ENCODE measurements at places on chromosomes 7 and 10. TPM values are rescaled to one million over a fixed set of nuclear protein-coding genes. Genes with fewer than 3 reads are reported as not detected.
A peak's percentile ranks its signal among the peaks of the same experiment; 100 is the strongest.

DNA sequence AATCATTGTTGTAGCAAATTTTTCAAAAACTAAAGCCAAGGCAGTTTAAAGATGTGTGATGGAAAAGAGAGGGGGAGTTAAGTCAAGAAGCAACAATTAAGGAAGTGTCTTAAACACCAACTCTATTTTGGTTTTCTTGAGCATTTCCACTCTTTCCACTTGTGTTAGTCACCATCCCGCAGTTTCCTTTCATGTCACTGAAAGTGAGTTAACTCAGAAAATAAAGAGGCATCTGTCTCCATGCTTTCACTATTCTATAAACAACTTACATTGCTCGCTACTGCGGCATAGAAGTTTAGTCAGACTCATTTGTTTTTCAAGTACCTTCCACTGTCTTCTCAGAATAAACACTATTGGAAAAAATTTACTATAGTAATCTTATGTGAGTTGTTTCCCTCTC is 284.9 kb upstream of the SEMA3D start:
- no peaks in the 10 kb centered on the region for H3K36me3 ChIP-seq
- H3K4me3 ChIP-seq, result no peak overlapping the region
- H3K4me1 ChIP-seq, result no peaks in the 10 kb centered on the region
- no peak overlapping the region for H3K27ac ChIP-seq
- no peak for DNase-seq
- H3K27me3 ChIP-seq, result no peaks in the 10 kb centered on the region

GRCh38 chr10:27998178-27998953 is 513 bp downstream of the ODAD2 start:
- no peaks in the 10 kb centered on the region for H3K27me3 ChIP-seq
- peak; percentile 8 for DNase-seq
- H3K27ac ChIP-seq, result no peak overlapping the region
- H3K36me3 ChIP-seq, result no peaks in the 10 kb centered on the region

DNA sequence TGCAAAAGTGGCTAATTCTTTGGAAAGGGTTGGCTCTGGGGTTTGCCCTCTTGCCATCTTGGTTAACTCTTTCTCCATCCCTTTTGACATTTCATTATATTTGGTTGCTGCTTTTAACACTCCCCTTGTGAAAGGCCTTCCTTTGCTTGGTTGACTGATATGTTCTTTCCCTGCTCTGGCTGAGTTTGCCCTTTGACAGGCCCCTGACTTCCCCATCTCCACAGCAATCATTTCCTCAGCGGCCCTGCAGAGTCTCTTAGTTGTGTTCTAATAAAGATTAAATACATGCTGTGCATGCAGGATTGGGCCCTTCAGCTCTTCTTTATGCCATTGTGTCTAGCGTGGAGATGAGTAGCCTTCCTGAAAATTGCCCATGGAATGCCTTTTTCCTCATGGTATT is 84.5 kb upstream of the CSTF2T start:
- DNase-seq, result no peak
- H3K4me3 ChIP-seq, result no peak overlapping the region
- H3K4me1 ChIP-seq, result no peaks in the 10 kb centered on the region
- no peaks in the 10 kb centered on the region for H3K27me3 ChIP-seq
- no peak overlapping the region for H3K27ac ChIP-seq

- no peak overlapping the region for H3K27ac ChIP-seq
- no peak for DNase-seq
- H3K27me3 ChIP-seq, result no peaks in the 10 kb centered on the region
- H3K36me3 ChIP-seq, result no peaks in the 10 kb centered on the region
- H3K4me3 ChIP-seq, result no peak overlapping the region
Observed at GRCh38 chr10:80416479-80417098, 8.2 kb downstream of the PRXL2A start.

- H3K27me3 ChIP-seq, result no peaks in the 10 kb centered on the region
- H3K4me3 ChIP-seq, result no peak overlapping the region
- no peak overlapping the region for H3K27ac ChIP-seq
- H3K4me1 ChIP-seq, result peaks cover 6% of the 10 kb centered on the region
- DNase-seq, result no peak
- H3K36me3 ChIP-seq, result peaks cover 4% of the 10 kb centered on the region
Observed at GRCh38 chr7:77918676-77919075, 120.1 kb downstream of the PHTF2 start.

- no peaks in the 10 kb centered on the region for H3K27me3 ChIP-seq
- no peak overlapping the region for H3K4me3 ChIP-seq
- no peak for DNase-seq
- H3K27ac ChIP-seq, result no peak overlapping the region
- H3K4me1 ChIP-seq, result no peaks in the 10 kb centered on the region
Observed at GRCh38 chr7:108171164-108171563, 41.0 kb upstream of the LAMB4 start.

DNA sequence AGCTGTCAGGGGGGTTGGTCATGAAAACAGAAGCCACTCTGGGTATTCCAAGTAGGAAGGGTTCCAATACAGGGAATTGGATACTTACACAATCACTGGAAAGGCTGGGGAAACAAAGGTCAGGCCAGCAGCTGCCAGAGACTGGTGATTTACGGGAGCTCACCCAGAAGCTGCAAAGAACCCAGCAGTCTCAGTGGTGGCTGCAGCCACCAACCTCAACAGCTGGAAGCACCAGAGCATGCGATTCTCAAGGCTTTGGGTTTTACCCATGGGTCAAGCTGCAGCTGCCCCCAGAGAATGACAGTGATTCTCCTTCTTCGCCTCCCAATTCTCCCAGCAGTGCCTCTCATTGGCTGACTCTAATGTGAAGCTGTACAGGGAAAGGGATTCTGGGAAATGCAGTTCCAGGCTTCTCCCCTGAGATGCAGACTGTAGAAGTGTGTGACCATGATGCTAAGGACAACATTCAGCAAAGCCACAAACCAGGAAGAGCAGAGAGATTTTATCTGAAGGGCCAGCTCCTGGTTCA is 107.2 kb upstream of the TCF7L2 start:
- no peaks in the 10 kb centered on the region for H3K36me3 ChIP-seq
- no peak for DNase-seq
- no peak overlapping the region for H3K27ac ChIP-seq

DNA sequence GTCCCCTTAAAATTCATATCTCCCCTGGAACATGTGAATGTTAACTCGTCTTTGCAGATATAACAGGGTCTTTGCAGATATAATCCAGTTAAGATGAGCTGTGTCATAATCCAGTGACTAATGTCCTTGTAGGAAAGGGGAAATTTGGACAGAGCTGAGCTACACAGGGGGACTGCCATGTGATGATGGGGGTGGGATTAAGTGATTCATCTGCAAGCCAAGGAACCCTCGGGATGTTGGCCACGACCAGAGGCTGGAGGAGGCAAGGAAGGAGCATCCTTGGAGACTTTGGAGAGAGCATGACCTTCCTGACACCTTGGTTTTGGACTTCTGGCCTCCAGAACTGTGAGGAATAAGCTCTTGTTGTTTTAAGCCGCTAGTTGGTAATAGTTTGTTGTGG is 153.9 kb upstream of the PCBD1 start:
- H3K27me3 ChIP-seq, result no peaks in the 10 kb centered on the region
- DNase-seq, result no peak
- no peak overlapping the region for H3K27ac ChIP-seq
- no peak overlapping the region for H3K4me3 ChIP-seq
- H3K36me3 ChIP-seq, result no peaks in the 10 kb centered on the region

- DNase-seq, result no peak
- H3K27me3 ChIP-seq, result no peaks in the 10 kb centered on the region
- H3K4me3 ChIP-seq, result no peak overlapping the region
- no peaks in the 10 kb centered on the region for H3K36me3 ChIP-seq
- no peaks in the 10 kb centered on the region for H3K4me1 ChIP-seq
Observed at GRCh38 chr10:26612151-26612915, 85.2 kb upstream of the PDSS1 start.

DNA sequence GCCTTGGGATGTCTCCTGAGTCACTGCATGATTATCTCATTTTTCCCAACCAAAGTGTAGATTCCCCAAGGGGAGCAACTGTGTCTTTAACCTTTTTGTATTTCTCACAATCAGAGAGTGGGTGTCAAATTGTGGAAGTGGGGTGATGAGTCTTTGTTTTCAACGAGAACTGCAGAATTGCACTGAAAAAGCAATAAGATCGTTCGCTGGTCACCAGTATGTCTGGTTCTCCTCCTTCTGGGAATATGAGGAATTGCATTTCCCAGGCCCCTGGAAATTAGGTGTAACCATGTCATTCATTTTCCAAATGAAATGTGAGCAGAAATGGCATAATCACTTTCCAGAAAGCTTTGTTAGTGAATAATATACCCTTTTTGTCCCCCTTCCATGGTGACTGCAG is 326.9 kb downstream of the GPAM start:
- no peak overlapping the region for H3K27ac ChIP-seq
- no peaks in the 10 kb centered on the region for H3K36me3 ChIP-seq
- no peak overlapping the region for H3K4me3 ChIP-seq
- H3K4me1 ChIP-seq, result no peaks in the 10 kb centered on the region
- DNase-seq, result no peak

DNA sequence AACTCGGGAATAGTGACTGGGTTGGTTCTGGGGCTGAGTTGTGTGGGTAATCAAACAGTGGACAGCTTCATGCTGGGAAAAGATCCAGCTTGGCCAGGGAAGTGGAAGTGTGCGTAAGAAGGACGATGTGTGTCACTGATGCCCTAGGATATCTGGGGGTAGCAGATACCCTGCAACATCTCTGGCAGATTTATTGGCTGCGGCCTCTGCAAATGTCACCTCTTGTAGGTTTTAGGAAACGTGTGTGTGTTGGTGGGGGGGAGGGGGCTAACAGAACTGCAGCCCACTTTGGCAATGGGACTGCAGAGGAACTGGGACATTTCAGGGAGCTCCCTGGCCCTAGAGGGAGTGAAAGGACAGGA is 965 bp upstream of the AGAP3 start:
- no peak for DNase-seq
- H3K4me3 ChIP-seq, result peak overlapping the region; percentile 58
- peaks cover 3% of the 10 kb centered on the region for H3K36me3 ChIP-seq
- peaks cover 44% of the 10 kb centered on the region for H3K4me1 ChIP-seq
- no peaks in the 10 kb centered on the region for H3K27me3 ChIP-seq

DNA sequence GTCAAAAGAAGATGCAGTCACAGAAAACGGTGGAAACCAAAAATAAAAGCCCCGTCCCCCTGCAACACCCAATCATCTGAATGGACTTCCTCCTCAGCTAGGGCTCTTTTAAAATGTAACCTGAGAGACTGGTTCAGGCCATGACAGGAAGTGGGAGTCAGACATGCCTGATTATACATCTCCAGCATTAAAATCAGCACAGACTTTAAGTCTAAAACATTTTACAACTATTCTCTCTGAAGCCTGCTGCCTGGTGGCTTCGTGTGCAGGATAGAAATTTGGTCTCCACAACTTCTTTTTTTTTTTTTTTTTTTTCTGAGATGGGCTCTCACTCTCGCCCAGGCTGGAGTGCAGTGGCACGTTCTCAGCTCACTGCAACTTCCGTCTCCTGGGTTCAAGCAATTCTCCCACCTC is 30.3 kb downstream of the HACD1 start:
- no peaks in the 10 kb centered on the region for H3K27me3 ChIP-seq
- H3K4me1 ChIP-seq, result no peaks in the 10 kb centered on the region
- H3K27ac ChIP-seq, result no peak overlapping the region

GRCh38 chr10:44394696-44395381 is 9.9 kb upstream of the CXCL12 start:
- no peaks in the 10 kb centered on the region for H3K4me1 ChIP-seq
- DNase-seq, result no peak
- no peaks in the 10 kb centered on the region for H3K27me3 ChIP-seq

- H3K27me3 ChIP-seq, result no peaks in the 10 kb centered on the region
- H3K4me3 ChIP-seq, result no peak overlapping the region
- no peak for DNase-seq
- no peaks in the 10 kb centered on the region for H3K36me3 ChIP-seq
- no peak overlapping the region for H3K27ac ChIP-seq
- H3K4me1 ChIP-seq, result no peaks in the 10 kb centered on the region
Observed at GRCh38 chr10:101856626-101857025, 13.0 kb upstream of the KCNIP2 start.

DNA sequence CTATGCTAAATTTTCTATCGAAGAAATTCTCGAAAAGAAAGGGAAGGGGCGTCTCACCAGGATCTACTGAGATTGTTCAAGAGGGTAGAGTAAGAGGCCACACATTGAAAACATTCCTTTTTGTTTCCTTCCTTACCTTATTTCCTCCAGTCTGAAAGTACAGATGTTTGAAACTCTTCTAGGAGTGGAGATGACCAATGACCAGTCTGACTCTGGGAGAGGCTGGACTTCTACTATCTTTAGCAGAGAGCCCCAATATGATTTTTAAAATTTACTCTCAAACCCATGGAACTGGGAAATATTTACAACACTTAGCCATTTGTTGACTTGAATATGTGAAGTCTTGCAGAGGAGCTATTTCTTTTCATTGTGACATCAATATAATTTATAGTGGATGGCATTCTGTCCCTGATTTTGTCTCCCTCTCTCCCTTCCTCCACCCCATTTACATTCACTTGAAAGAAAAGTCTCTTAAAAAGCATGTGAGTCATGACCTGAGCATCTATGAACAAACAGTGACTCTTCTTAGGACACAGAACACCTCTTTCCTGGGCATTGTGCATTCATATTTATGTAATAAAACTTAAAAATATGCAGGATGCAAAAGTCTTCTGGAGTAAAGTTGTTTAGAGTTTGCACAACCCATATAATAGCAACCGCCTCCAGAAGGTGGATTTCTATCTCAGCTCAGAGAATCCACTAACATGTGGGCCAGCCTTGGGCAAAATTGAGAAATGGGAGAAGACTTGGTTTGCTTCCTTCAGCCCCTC is 31.2 kb upstream of the BMPER start:
- DNase-seq, result no peak
- H3K27ac ChIP-seq, result no peak overlapping the region
- no peak overlapping the region for H3K4me3 ChIP-seq
- no peaks in the 10 kb centered on the region for H3K27me3 ChIP-seq
- no peaks in the 10 kb centered on the region for H3K4me1 ChIP-seq

DNA sequence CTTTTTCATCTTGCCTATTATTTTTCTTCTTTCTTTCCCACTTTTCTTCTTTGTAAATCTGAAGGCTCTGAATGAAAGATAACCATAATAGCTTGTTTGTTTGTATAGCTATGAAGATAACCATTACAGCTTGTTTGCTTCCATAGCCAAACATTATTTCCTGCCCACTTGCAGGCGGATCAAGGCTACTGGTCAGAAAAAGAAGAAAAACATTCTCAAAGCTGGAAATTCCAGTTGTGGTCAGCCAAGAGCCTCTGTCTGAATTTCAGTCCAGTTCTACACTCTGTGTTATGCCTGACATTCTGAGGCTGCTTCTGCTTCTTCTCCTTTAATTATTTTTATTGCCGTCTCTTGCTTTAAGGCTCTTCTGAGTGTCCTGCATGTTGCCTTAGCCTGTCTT is 48.9 kb downstream of the TMEM178B start:
- H3K36me3 ChIP-seq, result no peaks in the 10 kb centered on the region
- no peaks in the 10 kb centered on the region for H3K4me1 ChIP-seq
- no peak overlapping the region for H3K4me3 ChIP-seq
- DNase-seq, result no peak
- no peaks in the 10 kb centered on the region for H3K27me3 ChIP-seq

GRCh38 chr7:112160771-112161150 is 45.4 kb downstream of the DOCK4 start:
- no peak overlapping the region for H3K27ac ChIP-seq
- H3K4me1 ChIP-seq, result no peaks in the 10 kb centered on the region
- DNase-seq, result no peak
- no peak overlapping the region for H3K4me3 ChIP-seq

The ATE1 gene
- 23.3 TPM for total RNA-seq

The PLAC9 gene
- total RNA-seq, result not detected

The PAPOLB gene
- total RNA-seq, result not detected

The CALML3 gene
- total RNA-seq, result not detected

The CTAGE8 gene
- total RNA-seq, result 0.56 TPM

The PTPN20 gene
- total RNA-seq, result 1.7 TPM

The C10orf62 gene
- not detected for total RNA-seq

The ZNF777 gene
- total RNA-seq, result 14.3 TPM

The MALRD1 gene
- total RNA-seq, result 0.16 TPM

The HERC4 gene
- 113 TPM for total RNA-seq

The FGFR2 gene
- not detected for total RNA-seq
